ENCODE measurements at places on chromosomes 12 and 14. TPM values are rescaled to one million over a fixed set of nuclear protein-coding genes. Genes with fewer than 3 reads are reported as not detected.

DNA sequence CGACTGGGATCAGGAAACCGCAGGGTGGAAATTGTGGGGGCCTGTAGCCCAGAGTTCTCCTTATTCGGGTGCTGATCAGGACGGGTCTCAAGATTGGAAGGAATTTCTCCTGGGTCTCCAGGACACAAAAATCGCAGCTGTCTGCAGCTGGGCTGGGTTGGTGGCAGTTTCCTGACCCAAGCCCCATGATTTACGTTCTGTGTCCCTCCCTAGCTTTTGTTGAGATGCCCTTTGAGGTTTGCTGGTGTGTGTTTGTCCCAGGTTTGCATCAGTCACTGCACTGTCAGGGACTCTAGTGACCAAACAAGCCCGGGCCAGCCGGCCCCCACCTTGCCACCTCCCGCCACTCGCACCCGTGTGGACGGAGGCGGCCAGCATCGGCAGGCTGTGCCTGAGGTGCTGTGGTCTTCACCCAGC is 89.5 kb downstream of the FBXL14 start:
- H3K36me3 ChIP-seq, result no peaks in the 10 kb centered on the region
- H3K27me3 ChIP-seq, result no peaks in the 10 kb centered on the region
- no peaks in the 10 kb centered on the region for H3K4me1 ChIP-seq
- H3K27ac ChIP-seq, result no peak overlapping the region
- DNase-seq, result no peak

DNA sequence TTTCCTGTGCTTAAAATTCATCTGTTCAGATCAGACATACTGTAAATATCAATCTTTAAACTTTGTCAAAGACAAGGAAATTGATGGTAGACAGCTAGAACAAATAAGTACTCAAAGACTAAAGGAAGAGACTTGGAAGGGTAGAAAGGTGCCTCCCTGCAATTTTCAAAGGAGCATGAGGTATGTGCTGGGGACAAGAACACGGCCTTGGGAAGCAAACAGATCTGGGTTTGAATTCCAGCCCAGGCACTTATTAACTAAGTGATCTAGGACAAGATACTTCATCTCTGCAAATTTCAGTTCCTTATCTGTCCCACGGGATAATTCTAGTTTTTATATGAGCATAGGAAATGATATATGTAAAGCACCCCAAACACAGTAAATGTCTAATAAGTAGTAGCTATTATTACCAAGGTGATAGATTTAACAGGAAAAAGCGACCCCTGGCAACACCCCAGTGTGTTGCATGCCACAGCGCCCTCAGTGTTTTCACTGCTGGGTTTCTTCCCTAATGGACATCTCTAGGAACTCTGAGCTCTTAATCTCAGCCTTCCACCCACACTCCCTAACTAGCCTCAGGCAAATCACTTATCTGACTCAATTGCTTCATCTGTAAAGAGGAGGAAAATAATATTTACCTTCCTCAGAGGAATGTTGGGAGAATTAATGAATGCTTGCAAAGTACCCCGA is 44.7 kb upstream of the BMP4 start:
- H3K27me3 ChIP-seq, result no peaks in the 10 kb centered on the region
- no peak overlapping the region for H3K27ac ChIP-seq
- DNase-seq, result no peak
- H3K4me1 ChIP-seq, result no peaks in the 10 kb centered on the region

DNA sequence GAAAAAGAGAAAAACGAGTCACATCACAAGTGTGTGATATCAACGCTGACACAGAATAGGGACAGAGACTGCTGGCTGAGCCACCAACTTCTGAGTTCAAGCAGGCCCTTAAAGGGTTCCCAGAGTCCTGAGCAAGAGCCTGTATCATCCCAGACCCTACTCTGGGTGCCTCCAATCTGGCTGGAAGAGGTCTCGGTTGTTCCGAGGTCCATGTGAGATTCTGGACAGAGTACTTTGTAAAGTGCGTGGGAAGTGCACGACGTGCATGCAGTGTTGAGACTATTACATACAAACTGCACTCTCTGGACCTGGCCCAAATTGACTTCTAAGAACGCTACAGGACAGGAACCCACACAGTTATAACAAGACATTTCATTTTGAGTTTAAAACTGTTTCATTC is 40.6 kb downstream of the MOK start:
- H3K27me3 ChIP-seq, result no peaks in the 10 kb centered on the region
- no peak for DNase-seq
- H3K4me3 ChIP-seq, result peak overlapping the region; percentile 4

DNA sequence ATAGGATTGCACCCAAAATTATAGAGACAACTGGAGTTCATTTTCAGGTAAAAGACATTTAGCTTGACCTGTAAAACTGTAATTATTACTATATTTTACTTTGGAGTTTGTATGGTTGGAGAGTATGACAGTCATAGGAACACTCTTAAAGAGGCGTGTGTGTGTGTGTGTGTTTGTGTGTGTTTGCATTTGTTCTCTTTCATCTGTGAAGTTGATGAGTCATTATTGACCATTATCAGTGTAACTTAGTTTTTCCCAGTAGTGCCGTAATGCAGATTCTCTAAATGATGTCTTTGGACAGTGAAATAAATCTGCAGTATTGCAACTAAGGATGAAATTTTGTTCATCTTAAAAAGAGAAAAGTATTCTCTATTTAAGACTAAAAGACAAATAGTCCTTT is 13.0 kb downstream of the WASHC4 start:
- H3K4me3 ChIP-seq, result no peak overlapping the region
- H3K27me3 ChIP-seq, result no peaks in the 10 kb centered on the region
- DNase-seq, result no peak
- no peak overlapping the region for H3K27ac ChIP-seq

GRCh38 chr12:49903700-49904423 is at the start of gene FAIM2:
FAIM2 (minus strand) TSS chr12:49903900; CDS start chr12:49903792, 108 bp downstream.
- H3K27ac ChIP-seq, result no peak within 1 kb of the TSS
- no peaks in the 10 kb centered on the region for H3K27me3 ChIP-seq
- H3K4me3 ChIP-seq, result peak within 1 kb of the TSS; percentile 41

DNA sequence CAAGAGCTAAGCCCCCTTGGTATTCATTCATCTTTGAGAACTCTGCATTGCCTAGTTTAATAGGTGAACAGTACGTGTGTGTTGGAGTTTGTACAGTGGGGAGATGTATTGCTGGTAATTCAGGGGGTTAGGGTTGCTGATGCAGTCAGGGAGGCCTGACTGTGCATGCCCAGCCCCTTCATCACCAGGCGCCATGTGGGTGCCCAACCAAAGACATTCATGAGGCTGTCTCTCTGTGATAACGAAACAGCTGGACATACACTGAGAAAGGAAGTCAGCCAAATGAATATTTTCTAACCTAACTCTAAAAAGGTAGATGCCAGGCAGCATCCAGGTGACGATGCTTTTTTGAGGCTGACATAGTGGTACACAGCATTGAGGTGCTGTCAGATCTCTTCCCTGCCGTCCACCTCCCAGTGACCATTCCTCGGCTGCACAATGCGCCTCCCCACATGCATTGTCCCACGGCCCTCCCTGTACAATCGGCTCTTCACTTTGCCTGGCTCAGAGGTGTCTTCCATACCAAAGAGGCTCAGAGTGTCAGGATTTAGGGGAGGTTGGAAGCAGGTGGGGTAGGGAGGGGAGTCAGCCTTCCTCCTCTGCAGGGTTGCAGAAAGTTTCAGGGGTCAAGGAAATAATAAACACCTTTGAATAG is 19.0 kb downstream of the EML1 start:
- no peaks in the 10 kb centered on the region for H3K4me1 ChIP-seq
- no peak overlapping the region for H3K4me3 ChIP-seq
- no peak for DNase-seq

The IKZF4 gene
- 9.8 TPM for total RNA-seq

The TEX52 gene
- total RNA-seq, result not detected

The GZMH gene
- 1.9 TPM for total RNA-seq

The ADAM21 gene
- total RNA-seq, result 0.24 TPM

Measured in aorta (tissue), 5 donors.